Sigmoid colon (tissue), 7 donors: ENCODE measurements at places on chromosomes 5 and 9.

DNA sequence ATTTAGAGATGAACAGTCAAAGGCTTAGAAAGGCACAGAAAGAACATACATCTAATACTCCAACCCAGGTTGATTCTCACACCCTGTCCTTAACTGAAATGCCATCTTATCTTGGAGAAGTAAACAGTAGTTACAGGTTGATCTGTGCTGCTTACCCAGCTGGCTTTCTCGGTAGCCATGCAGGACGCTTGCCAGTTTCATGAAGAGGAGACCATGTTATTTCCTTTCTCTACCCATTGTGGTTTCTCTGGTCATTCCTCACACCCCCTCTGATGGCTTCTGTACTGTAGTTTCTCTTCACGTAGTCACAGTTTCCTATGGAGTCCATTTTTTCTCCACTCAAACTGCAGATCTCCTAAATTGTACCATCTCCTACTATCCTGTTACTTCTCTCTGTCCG, 206.0 kb downstream of the SGCD start:
- DNase-seq, result no peak

DNA sequence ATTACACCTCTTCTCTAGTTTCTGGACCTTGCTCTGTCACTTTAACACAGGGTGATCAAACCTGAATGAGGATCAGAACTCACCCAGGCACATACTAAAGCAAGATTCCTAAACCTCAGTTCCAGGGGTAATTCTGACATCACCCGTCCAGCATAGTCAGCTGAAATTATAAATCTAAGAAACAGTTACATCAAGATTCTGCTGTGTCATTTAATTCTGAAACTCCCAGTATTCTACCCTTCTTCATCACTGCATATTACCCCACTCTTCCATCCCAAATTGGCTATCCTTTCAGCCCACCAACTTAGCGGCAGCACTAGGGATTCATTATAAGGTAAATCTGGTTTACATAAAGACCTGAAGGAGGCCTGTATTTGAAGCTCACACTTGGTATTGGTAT, 64.0 kb downstream of the STX17 start:
- no peak for DNase-seq

- no peak for DNase-seq
These were observed 47.1 kb downstream of the SEMA5A start for GRCh38 chr5:9498541-9499497.

DNA sequence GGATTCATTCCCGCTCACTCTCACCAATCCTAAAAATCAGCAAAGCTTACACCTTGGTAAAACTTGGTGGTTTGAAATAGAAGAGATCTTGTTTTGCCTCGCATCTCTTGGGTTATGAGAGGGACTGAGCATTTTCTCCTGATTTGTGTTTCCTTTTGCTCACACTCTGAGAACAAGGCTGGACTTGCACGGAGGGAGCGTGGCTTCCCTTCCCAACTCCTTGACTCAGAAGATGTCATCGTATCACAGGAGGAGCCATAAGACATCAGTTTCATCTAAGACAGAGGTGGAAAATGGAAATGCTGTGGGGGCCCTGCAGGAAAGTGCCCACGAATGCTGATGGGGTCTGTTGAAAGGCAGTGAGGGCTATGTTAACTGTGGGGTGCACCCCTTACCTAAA, 37.4 kb downstream of the CTSL start:
- DNase-seq, result no peak

GRCh38 chr5:133749331-133749985, 137.1 kb upstream of the FSTL4 start:
- DNase-seq, result no peak

DNA sequence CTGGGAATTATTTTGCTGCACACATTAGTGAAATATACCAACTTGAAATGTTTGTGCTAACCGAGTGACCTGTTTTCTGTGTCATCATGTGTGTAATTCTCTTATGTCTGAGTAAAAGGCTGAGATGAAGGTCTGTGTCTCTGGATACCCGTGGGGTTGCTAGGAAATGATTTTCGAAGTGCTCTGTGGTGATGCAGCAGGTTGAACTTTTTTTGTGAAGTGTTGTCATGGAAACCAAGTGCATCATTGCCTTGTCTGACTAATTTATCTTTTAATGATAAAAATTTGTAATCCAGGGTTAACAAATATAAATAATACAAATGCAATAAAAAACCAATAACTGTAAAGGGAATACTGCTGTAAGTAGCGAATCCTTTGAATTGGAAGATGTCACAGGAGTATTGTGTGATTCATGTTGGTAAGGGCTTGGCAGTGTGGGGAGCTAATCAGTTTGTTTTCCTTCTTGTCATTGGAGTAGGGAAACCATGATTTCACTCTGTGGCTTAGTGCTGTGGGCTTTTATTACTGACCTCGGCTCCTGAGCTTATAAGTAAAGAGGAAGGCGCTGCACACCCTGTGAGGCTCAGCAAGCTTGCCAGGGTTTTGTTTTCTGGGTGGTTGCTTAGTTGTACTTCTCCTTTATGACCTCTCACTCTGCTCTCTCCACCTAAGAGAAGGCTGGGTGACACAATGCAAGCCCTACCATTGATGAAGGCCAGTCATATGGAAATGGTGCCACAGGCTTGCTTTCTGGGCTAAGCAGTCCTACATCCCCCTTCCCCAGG, 22.3 kb downstream of the PDE8B start:
- DNase-seq, result no peak

DNA sequence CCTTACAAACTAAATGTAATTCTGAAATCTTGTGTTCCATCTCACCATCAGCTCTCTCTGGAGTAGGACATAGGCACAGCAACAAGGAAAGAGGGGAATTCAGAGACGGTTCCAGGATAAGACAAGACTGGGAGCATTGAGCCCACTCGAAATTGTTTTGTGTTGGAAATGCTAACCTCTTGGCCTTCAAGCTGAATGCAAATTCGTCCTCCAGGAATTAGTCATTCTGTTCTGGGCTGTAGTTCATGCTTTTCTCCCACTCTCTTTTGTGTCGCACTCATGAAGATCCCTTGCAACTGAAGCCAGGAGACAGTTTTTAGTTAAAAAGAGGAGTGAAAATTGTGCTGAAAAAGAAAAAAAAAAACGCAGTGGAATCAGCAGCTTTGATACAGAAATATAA, 121.7 kb upstream of the SEMA6A start:
- DNase-seq, result no peak

GRCh38 chr5:149060325-149060724, 2.5 kb downstream of the SH3TC2 start:
- no peak for DNase-seq

- DNase-seq, result no peak
These were observed 12.9 kb downstream of the PLPP1 start for GRCh38 chr5:55521881-55522280.

DNA sequence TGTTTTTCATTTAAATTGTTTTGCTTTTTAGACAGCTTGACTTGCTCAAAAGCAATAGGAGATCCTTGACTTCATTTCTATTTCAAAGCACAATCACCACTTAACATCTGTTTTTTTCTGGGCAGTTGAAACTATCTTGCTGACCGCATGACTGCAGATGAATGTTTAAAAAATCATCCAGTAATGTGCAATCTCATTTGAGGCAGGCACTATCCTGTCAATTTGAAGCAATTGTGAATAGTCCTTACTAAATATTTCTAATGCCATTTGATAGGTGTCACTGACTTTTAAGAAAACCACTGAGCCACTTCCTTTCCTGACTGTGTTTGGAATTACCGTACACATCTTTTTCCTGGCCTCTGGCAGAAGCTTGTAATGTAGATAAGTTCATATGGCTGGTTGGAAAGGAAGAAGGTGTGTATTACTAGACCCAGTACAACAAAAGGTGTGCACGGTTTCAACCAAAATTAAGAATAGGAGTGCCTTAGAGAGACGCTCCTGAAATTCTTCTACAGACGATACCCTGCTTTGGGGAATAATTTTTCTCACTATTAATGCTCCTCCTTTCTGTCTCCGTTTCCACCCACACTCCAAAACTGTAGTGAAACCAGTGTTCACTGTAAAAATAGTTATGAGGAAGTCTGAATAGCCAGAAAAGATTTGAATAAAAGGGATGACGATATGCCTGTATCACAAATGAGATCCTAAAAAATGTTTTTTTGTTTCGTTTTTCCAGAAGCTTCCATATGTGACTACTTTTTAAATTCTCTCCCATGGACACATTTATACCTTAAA, 136.7 kb upstream of the MOCS2 start:
- no peak for DNase-seq

DNA sequence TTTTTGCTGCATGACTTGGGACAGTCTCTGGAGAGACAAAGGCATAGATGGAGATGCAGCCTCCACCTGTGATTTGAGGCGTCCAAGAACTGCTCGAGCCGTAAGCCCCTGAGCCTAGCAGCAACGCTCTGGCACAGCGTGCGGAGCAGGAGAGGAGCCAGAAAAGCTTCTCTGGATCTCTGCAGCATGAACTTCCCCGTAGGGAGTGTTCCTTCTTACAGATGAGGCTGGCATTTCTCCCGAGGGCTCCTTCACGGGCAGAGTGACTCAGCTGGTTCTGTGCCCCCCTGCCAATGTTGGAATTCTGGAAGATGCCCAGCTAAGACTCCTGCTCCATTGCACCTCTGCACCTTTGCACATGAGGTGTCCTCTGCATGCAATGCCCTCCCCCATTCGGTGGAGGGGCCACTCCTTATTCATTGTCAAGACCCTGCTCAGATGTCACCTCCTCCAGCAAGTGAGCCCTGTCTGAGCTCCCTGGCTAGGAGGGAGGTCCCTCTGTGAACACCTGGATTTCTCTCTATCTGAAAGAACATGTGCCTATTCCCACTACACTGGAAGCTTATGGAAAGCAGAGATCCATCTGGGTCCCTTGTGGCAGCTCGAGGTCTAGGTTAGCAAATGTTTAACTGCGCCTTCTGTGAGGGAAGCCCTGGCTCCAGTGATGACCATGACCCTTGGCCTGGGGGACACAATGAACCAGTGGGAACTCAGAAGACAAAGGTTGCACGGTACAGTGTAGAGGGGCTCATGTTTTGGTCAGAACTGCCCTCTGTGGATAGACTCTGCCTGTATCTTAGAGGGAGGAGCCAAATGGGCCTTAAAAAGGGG, 39.6 kb downstream of the SH3PXD2B start:
- DNase-seq, result peak; percentile 96

GRCh38 chr5:147520450-147520849, 10.6 kb upstream of the DPYSL3 start:
- DNase-seq, result no peak

GRCh38 chr5:103605277-103605676, 42.7 kb upstream of the NUDT12 start:
- no peak for DNase-seq

DNA sequence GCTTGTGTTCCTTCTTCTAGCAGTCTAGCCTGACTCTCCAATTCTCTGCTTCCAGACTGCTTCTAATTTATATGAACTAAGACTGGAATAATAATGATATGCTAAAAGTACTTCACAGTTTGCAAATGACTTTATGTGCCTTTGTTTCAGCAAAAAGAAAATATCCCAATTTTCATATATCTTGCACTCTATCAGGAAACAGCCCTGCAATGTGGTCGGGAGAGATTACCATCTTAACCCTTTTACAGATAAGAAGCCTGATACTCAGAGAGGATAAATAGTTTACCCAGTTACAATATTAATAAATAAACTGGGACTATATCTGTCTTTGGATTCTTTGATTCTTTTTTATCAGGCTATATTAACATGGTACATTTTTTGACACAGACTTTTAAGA, 126.0 kb downstream of the CDC42SE2 start:
- no peak for DNase-seq

GRCh38 chr5:122877518-122877917, 32.1 kb downstream of the SNX24 start:
- DNase-seq, result no peak

DNA sequence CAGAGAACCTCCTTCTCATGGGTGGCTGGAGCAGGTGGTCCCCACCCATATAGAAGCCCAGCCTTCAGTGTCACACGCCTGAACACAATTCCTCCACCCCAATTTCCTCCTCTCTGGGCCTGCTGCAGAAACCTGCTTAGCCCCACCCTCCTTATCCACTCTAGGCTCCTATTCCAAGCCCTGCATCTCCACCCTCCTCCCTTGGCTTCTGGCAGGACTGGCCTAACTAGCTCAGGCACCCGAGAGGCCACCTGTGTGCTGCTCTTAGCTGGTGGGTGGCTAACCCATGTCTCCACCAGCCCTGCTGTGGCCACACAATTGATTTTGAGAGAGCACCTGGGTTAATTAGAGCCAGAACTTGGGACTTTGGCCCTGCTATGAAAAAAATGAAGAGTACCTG, 77.3 kb upstream of the ATP10B start:
- DNase-seq, result no peak

DNA sequence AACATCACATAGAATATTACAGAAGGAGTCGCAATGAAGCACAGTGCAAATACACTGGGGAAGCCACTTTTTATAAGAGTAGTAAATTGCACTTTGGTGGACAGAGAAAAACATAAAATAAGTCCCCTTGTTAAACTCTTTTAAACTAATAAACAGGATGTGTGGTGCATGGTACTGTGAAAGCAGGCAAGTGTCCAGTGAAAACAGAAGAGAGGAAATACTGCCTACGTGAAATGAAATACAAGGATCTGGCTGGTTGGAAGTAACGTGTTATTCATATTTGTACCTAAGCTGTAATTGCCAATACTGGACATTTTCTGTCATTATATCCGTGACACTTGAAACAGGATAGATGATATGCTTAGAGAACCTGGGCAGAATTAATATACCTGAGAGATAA, 191.9 kb upstream of the SLC27A6 start:
- no peak for DNase-seq

DNA sequence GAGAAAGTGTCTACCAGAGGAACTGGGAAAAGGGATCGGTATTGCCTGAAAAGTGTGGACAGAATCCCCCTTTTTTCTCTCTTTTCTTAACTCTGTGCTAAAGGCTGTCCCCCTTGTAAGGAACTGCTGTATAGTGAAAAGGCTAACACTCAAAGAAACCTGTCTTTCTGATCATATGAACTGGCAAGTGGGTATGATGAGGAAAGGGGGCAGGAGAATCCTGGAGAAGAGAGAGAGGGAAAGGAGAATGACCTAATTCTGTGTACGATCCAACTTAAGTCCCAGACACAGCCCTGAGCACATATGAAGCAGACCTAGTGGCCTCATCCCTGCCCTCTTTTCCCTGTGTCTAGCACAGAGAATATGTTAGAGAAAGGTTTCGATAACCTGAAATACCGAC, 967 bp downstream of the ANKRD31 start:
- no peak for DNase-seq

DNA sequence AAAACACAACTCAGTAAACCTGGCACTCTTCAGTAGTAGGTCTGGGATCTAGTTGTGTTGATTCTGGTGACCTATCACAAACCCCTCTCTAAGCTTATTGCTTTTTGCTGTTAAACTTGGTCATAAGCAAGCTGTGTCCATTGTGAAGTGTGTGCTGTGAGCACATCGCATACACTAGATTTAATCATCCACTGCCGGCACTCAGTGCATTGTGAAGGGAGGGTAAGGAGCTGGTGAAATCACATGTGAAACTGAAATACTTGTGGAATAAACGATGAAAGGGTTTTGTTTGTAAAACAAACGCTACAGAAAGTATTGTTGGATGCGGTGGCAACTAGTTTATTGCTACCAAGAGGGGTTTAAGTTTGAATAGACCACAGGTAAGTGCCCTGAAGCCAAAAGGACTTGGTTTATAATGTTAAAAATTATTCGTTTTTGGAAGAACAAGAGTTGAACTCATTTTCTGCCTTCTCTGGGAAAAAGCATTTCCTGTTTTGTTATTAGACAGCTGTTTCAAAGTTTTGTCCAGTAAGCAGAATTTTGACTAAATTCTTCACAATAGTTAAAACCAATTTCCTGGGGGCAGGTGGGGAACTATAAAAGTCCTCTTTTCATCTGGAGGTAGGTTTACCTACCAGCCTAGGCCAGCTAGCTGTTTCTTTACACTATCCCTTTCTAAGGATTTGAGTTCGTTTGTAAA, 24.6 kb downstream of the TJP2 start:
- DNase-seq, result no peak

- no peak for DNase-seq
These were observed 484.9 kb downstream of the PTPRD start for GRCh38 chr9:10127867-10128266.
